Activated naive CD4-positive, alpha-beta T cell treated with anti-CD3 and anti-CD28 coated beads, Interleukin-2, amount 50 U/mL, for 16 hours (primary cell): ENCODE measurements at places on chromosomes 5 and 9.

GRCh38 chr9:64773491-64773931 lies 511.5 kb downstream of the FOXD4L5 start:
- peak; percentile 6 for DNase-seq

DNA sequence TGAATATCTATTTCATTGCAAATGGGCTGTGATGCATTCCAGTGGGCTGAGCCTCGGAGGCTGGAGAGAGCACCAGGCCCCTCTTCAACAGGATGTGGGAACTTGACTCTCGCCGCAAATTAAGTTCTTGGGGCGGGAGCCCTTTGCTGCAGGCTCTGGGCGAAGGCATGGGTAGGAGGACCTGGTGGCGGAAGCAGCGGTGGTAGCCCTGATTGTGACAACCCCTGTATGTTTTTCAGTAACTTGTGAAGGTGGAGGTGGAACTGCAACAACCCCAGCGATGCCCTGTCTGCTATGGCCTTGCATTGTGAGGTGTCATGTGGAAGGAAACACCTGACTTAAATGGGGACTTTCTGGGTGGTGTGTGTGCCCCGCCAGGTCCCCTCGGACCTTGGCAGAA lies 9.4 kb downstream of the FYB1 start:
- DNase-seq = peak; percentile 56

GRCh38 chr5:144040615-144041305 lies 129.7 kb downstream of the YIPF5 start:
- DNase-seq = no peak

DNA sequence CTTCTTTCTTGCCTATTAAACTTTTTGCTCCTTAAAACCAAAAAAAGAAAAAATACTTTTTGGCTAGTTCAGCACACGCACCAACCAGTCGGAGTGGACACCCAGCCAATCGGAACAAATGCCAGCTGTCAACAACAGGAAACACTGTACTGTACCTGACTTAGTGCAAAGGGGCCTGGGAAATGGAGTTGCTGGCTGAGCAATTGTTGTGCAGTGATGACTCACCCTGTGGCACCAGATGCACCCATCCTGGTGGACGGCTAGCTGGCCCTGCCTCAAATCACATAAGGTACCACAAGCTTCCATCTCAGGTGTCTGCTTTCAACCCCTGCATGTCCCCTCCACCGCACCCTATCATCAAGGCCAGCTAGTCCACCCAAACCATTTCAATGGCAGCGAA lies 20.9 kb downstream of the FOXE1 start:
- DNase-seq = no peak

- no peak for DNase-seq
Measured at GRCh38 chr5:57698086-57698485, 215.5 kb upstream of the ACTBL2 start.

GRCh38 chr5:17720071-17720470 lies 85.8 kb downstream of the TAF11L14 start:
- DNase-seq = no peak

GRCh38 chr9:19939734-19940278 lies 151.0 kb upstream of the SLC24A2 start:
- no peak for DNase-seq

DNA sequence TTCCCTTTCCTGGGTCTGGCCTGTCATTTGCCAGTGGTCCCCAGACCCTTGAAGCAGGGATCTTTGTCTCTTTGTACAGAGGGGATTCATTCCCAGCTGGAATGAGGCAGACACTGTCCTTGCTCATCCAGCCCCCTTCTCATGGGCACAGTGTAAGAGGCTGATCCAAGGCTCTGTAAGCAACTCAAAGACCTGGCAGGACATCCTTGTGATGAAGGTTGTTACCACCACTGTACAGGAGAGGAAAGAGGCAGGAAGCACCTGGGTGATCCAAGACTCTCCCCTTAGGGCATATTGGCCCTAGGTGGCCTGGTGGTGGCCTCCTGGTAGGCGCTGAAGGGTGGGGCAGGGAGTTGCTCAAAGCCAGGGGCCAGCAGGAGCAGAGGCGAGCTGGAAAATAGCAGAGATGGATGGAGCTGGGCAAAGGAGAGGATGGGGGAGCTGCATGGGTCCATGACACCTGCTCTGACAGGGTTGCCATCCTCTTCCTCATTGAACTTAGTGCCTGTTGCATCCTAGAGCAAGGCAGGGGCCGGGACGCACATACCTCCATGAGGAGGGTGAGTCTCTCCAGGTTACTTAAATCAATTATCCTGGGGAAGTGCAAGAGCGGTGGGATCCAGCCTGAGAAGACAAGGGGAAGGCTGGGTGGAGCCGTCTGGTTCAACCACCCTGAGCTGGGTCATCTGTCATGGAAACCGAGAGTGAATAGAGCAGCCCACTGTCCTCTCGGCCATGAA lies 9.8 kb upstream of the GADD45G start:
- no peak for DNase-seq

DNA sequence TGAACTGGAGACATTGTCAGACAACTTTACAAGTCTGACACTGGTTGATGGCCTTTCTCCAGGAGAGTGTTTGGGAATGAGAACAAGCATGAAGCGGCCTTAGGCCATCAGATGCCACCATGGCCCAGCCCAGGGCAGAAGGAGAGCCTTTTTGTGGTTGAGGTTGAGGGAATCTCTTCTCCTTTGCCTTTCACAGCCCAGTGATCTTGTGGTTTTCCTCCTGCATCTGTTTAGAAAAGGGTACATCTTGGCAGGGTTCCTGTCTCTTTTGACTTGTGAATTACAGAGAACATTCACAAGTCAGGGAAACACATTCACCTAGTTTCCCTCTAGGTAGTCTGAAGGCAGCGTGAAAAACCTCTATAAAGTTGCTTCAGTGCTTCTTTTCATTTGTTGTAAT lies 27.5 kb downstream of the DMRT2 start:
- no peak for DNase-seq

GRCh38 chr5:89281766-89282553 lies 399.0 kb upstream of the MEF2C start:
- DNase-seq = no peak

DNA sequence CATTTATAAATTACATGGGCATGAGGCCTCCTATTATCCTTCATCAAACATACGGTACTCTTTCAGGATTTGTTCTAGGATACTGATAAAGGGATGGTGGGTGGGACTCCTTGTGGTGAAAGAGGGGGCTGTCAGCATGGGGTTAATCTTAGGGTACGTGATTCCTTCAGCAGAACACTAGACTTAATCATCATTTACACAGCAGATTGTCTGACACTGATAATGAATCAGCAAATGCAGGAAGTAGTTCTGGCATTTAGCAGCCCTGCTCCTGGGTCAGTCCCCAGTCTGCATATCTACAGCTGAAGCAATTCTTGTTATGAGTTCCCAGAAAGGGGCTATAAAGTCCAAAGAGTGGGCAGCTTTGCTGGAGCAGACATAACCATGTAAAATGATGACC lies 384.6 kb downstream of the SPOCK1 start:
- no peak for DNase-seq

GRCh38 chr9:73180403-73180802 lies 28.7 kb downstream of the ANXA1 start:
- no peak for DNase-seq

DNA sequence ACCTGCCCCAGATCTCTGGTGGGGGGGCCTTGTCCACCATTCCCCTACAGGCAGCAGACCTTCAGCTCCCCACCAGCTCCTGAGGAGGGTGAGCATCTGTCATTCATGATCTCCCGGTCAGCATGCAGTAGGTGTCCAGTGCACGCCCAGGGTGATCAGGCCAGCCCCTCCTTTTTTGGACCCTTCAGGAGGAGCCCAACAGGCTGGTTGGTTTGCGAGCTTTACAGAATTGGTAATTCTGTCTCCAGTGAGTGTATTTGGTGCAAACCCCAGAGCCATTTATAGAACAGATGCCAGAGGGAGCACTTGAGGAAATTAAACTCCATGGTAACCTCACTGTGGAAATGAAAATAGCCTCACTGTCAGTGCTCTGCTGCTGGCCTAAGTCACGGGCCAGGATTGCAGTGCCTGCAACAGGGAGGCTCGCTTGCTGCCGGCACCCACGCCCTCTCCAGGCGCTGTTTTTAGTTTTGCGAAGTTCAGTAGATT lies 23.4 kb downstream of the WNK2 start:
- DNase-seq = peak; percentile 5

DNA sequence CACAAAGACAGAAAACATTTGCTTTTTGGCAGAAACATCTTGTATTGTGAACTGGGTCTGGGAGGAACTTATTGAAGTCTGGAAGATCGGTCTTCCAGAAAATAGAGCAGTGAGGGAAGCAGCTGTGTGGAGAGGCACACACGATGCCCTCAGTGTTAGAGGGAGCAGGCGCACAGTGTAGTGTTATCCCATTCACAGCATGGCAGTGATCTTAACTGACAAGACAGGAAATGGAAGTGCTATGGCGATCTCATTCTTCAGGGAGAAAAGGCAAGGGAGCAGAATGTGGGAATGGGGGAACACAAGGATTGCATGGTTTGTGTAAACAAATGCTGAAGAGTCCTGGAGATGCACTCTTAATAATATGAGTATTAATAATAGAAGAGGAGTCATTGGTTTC lies 161.0 kb downstream of the PBX3 start:
- no peak for DNase-seq

DNA sequence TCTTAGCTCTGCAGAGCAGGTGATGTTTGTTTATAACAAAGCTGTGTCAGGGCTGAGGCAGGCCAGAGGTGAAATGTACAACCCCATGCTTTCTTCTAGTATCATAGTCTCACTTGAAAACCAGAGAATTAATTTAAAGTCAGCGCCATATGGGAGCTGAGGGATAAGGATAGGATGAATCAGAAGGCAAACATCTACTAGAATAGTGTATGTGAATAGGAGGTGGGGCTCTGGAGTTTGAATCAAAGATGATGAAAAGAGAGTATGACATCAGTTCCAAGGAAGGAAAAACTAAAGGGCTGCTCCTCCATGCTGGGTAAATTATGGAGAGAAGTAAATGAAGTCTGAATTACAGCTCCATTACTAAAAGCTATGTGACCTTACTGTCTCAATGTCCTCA lies 441.5 kb downstream of the RASEF start:
- DNase-seq = no peak

- no peak for DNase-seq
Measured at GRCh38 chr5:13339093-13339492, 605.4 kb downstream of the DNAH5 start.

DNA sequence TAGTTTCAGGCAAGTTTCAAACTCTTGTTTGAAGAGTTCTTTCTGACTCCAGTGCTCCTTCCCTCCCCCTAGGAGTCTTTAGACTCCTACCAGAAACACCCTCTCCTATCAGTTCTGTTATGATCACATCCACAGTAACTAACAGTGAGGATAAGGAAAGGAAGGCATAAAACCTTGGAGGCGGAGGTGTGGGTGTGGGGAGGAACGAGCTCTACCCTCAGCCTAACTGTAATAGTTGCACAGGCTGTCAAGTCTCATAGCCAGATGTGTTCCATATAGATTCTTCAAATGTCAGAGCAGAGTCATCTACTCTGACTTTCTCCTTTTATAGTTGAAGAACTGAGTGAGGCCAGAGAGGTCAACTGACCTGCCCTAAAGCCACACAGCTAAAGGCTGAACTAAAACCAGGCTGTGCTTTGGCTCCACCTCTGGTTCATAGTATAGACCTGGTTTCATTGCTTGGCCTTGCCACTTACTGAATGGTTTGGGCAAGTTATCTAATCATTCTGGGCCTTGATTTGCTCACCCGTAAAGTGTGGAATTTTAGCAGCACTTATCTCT lies 34.4 kb upstream of the PIK3R1 start:
- DNase-seq = no peak

GRCh38 chr5:59036274-59036961 lies 453.5 kb downstream of the RAB3C start:
- peak; percentile 48 for DNase-seq

DNA sequence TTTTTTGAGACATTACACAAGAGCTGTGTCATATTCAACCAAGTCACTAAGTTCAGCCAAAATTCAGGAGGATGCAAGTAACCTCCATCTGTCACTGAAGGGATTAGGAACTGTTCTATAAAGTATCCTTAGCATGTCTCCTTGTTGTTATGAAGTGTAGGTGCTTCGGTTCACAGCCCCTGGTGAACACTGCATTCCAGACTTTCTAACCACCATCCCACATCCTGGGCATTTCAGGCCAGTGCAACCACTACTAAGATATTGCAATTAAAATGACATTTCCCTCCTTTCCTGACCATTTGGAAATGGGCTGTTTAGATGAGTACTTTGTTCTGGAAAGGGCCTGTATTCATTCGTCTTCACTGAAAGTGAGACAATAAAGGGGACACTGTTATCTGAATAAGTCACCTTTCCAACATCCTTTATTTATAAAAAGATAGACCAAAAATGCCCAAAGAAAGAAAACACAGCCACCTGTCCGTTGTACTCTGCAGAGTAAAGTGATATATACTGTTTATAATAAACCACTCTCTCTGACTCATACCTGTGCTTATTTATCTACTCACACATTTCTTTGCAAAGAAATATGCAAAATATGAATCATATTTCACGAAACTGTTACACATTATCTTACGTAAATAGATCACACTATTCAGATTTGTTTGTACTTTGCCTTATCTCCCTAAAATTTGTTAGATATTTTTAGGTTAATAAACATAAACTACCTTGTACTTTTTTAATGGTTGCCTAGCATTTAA lies 861.9 kb downstream of the CDH18 start:
- no peak for DNase-seq

- no peak for DNase-seq
Measured at GRCh38 chr5:90345684-90346083, 63.9 kb downstream of the CETN3 start.

DNA sequence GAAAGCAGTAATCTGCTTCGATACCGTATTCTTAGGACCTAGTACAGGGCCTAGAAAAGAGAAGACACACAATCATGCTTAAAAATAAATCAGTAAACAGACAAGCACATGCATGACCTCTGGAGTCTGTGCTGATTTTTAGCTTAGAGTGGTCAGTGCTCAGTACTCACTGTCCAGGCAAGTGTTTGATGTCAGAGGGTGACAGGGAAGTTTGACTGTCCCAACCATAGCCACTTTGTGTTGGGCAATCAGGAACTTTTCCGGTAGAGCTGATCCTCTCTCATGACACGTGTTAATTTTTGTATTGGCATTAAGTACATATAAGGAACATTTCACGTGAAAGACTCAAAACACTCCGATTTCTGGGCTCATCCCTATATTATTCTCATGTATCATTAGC lies 464.7 kb upstream of the KLF4 start:
- no peak for DNase-seq

GRCh38 chr5:74035521-74035937 lies 409.5 kb downstream of the ARHGEF28 start:
- no peak for DNase-seq

DNA sequence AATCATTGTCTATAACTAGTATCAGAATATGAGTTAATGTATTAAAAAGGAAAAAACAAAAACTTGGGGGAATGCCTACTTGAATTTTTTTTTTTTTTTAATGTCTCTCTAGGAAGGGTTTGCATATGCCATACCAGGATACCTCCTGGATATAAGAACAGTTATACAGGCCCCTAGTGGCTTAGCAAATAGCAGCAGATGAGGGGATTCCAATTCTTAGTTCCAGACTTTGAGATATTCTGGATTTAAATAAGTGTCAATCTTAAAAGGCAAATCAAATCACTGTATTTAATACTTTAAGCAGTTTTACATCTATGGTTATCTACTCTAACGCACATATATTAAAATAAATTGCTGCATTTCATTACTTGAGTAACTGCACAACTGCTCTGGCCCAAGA lies 1055.5 kb upstream of the DMAC1 start:
- DNase-seq = no peak

- DNase-seq = no peak
Measured at GRCh38 chr9:131601683-131602181, 56.4 kb downstream of the PRRT1B start.
